NCI-H1092 (cell line): ENCODE measurements at places on chromosomes 4 and X.

DNA sequence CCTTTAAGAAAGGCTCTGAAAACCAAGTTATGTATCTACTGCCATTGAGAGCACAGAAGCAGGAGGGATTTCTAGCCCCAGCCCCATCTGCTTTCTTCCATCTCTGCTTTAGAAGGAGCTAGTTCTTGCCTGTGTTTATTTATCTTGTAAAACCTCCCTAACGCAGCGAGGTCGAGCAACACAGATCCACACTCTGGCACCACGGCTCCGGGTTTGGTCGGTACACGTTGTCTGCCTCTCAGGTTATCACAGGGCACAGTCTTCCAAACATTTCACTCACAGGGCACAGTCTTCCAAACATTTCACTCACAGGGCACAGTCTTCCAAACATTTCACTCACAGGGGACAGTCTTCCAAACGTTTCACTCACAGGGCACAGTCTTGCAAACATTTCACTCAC lies 69.7 kb upstream of the TLR3 start:
- no peak for DNase-seq

DNA sequence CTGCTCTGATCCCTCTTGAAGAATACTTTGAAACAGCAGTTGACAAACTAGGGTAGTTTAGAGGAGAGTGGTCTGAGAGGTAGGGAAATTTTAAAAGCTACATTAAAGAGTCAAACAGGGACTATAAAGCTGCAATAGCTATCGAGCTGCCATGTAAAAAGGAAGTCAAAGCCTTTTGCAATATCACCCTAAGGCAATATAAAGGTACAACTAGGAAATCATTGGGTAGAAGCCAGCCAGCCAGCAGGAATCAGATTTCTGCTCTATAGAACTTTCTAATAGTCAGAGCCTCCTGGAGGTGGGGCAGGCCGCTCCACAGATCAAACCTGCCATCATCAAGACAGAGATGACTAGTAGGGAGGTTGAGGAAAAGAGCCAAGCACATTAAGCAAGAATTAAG lies 15.2 kb upstream of the PHOX2B start:
- no peak for DNase-seq

GRCh38 chrX:21798677-21799219 lies 40.7 kb upstream of the MBTPS2 start:
- DNase-seq, result peak; percentile 64

DNA sequence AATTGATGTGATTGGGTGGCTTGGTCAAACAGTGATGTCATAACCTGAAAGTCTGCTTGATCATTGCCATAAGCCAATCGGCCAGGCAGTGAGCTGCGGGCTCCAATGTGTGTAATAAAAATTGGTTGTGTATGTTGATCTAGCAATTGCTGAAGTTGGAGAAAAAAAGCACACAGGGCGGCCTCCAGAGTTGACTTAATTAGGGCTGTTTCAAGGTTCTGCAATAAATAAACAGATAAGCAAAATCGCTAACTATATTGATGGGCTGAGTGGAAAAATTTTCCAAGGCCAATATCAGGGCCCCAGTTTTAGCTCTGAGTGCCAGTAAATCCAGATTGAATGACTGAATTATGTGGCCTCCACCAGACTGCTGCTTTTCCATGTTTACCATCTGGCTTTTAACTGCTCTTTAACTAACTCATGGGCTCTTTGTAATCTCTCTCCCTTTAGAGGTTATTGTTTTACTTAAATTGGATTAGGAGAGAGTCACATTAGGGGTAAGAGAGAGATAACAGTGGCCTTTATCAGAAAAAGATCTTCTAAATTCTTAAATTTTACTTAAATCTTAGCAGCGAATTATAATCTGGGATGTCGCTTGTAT lies 160.6 kb upstream of the WDFY3 start:
- no peak for DNase-seq

GRCh38 chrX:54157561-54157960 lies 25.5 kb downstream of the FAM120C start:
- DNase-seq, result no peak

- no peak for DNase-seq
These were observed 52.7 kb downstream of the ASMT start for GRCh38 chrX:1667566-1667965.

DNA sequence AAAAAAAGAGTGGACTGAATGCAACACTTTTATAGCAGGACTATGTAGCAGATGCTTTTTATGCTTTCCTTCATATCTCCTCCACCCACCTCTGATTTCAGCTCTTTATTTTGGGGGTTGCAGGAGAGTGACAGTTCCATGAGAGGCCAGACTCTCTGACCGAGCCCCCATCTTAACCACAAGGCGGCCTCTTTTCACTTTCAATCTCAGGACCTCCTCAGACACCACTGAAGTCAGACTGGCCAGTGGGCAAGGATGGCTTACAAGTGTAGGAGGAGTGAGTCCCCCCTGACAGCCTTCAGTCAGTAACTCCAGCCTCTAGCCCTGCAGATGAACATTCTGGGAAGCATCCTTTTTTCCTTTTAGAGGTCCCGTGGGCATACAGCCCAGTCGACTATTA lies 140.8 kb downstream of the FRAS1 start:
- DNase-seq, result no peak

DNA sequence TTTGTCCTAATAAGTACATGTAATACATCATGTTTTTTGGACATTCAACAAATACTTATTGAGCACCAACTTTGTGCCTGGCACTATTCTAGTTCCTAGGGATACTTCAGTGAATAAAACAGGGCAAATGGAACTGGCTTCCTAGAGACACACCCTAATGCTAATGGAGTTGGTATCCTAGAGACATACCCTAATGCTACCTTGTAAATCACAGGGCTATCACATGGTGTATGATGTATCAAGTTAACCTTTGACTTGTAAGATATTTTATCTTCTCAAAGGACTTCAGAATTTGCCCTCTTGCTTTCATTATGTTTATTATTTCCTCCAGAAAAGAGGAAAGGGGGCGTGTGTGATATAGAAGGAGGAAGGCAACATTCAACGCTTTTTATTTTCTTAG lies 10.1 kb downstream of the GK start:
- no peak for DNase-seq

- DNase-seq, result no peak
These were observed 37.6 kb downstream of the PGRMC2 start for GRCh38 chr4:128249787-128250668.

DNA sequence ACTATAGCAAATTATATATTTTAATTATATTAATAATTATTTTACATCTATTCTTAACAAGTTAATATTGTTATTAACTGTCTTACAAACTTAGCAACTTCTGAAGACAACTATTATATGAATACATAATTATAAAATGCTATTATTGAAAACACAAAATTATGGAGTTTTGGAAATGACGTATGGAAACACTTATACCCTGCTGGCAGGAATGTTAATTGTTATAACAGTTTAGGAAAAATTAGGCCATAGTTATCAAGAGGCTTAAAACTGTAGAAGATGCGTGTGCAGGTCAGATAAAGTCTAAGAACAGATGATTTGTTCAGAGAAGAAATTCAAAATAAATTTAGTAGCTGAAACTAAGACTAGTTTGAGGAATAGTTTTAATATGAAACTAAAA lies 211.7 kb downstream of the FAT4 start:
- no peak for DNase-seq

GRCh38 chrX:45750639-45751038 lies 550.0 kb upstream of the DIPK2B start:
- DNase-seq, result no peak

- DNase-seq, result no peak
These were observed 12.7 kb downstream of the PGK1 start for GRCh38 chrX:78116766-78117165.

DNA sequence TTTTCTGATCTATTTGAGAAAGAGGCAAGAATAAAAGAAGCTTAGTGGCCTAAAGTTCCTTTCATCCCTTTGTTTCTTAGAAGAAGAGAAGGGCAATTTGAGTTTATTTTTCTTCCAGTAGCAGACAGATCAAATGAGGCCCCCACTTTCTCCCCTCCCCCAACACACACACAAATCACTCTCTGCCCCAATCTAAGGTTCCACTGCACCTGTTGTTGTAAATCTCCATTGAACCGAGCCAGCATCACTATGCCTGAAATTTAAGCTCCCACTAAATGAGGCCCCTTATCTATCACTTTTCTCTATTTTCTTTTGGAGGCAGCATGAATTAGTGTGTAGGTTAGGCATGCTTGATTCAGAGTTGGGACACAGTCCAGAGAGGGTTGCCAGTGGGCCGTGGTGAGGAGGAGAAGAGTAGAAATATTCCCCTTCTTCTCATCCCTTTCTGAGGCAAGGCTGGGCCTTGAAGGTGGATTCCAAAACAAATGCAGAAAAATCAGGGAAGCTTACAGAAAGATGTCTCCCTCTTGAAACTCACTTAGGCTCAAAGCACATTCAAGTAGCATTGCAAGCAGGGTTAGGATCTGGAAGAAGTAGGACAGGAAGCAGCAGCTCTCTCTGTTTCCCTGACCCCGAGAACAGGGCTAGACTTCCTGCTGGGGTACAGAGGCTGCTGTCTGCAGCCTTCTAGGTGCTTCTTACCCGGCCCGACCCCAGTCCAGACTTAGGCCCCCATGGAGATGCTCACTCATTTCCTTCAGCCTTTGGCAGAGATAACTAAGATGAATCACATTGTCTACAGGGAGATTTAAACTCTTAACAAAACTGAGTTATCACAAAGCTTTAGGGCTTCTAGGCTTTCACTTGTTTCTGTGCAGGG lies 70.7 kb downstream of the RASL11B start:
- no peak for DNase-seq

DNA sequence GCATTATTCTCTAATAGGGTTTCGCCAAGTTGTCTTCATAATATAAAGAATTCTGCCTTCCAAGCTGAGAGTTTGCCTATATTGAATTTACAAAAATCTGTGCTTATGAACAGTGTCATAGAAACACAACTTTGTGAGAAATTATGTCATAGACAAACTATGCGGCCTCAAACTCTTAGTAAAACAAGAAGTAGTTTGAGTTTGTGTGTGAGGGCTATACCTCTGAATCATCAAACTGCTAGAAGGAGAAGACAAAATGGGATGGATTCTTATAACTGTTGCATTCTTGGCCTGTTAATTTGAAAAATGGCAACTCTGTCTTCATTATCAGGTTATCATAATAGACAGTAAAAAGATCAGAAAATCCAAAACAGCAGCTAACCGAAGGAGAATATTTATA lies 46.1 kb upstream of the NAP1L5 start:
- DNase-seq, result no peak

- no peak for DNase-seq
These were observed 187.5 kb upstream of the ANKRD50 start for GRCh38 chr4:124899997-124900396.

DNA sequence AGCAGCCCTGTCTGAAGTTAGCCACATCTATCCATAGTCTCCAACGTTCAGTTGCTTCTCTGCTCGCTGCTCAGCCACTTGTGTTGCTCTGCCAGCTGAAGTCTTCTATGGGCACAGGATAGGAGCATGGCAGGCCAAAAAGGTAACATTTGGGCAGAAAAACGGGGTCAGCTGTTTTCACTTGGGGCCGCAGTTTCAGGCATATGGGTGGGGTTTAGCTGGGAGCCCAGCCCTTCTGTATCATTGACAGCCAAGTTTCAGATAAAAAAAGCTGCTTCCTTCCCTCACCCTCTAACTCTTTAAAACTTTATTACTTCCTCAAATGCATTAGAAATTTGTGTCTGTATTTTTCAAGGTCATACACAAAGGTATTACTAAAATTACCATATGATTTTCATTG lies 18.4 kb upstream of the MANBA start:
- no peak for DNase-seq

- DNase-seq, result no peak
These were observed 48.5 kb upstream of the ATOH1 start for GRCh38 chr4:93780080-93780479.

GRCh38 chr4:171588764-171589163 lies 224.4 kb upstream of the GALNTL6 start:
- DNase-seq, result no peak

- DNase-seq, result no peak
These were observed 6.5 kb upstream of the NDST4 start for GRCh38 chr4:115119804-115120352.
